ENCODE measurements at places on chromosomes 12 and 14. TPM values are rescaled to one million over a fixed set of nuclear protein-coding genes. Genes with fewer than 3 reads are reported as not detected.

DNA sequence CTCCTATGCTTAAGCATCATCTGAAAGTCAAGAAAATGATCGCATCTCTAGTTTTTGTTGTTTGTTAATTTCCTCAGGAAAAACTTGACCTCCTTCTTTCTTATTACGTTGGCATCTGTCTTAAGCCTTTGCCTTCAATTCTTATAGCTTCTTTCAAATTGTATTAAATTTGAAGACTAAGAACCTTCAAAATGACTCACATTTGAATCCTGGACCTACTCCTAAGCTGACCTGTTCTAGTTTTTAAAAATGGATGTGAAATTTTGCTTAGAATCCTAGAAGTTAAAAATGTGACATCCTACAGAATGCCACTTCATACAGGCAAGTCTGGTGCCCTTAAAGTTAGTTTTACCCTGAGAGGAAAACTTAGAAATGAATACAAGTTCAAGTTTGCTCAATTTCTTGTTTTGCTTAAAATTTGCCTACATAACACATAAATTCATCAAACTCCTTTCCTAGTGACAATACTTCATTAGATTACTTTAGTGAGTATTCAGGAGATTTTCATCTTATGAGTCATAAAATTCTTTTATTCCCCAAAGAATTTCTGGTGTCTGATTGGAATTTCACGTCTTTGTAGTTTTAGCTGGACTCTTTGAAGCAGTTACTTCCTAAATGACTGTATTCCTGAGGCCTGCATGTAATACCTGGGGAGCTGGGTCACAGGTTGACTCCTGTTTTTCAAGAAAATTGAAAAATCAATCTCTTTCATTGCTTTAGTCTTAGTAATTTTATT is 152.3 kb downstream of the MSRB3 start:
- DNase-seq = peak; percentile 7

DNA sequence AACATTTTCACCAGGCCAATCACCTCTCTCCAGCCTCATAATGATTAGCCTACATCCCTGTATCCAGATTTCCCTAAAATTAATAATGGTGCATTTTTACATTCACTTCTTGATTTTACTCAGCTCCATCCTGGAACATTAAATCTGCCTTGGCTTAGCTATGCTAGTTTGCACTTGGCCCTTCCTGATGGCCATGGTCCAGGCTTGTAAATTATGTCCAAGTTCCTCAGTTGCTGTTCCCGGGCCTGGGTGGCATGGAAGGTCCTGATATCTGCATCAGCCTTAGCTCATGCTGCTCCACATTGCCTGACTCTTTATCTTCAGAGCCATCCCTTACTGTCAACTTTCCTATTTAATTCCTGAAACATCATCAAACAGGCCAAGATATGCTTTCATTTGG is 11.1 kb upstream of the METTL17 start:
- no peak for DNase-seq

PLEK2 gene
- total RNA-seq = 46.0 TPM

DNA sequence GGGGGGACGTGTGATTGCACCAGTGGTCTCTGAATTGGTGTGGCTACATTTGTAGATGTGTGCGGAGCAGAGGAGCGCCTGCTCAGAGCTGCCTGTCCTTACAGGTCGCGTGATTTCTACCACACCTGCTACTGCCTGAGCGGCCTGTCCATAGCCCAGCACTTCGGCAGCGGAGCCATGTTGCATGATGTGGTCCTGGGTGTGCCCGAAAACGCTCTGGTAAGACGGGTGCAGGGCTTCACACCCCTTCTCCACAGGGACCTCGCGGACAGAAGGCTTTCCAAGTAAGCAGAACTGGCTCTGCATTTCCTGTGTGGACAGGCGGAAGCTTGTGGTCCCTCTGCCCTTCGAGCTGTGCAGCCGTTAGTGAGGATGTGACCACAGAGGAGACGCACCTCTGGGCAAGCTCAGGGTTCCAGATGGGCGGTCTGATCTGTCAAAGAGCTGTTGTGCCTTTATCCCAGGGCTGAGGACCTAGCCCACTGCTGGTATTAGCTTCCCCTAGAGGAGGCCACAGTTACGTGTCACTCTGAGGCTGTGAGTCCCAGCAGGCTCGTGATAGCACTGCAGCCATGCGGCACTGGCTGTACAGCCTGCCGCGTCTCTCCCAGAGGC is 47.7 kb downstream of the MAX start:
- DNase-seq = no peak

PTPRB gene
- total RNA-seq = 1.9 TPM

Data from PC-9 (cell line).